ENCODE measurements at places on chromosomes 7 and 10. TPM values are rescaled to one million over a fixed set of nuclear protein-coding genes. Genes with fewer than 3 reads are reported as not detected.
A peak's percentile ranks its signal among the peaks of the same experiment; 100 is the strongest.

The CYP2C9 gene
- 0.38 TPM for total RNA-seq

The UTF1 gene
- not detected for total RNA-seq

The PDE1C gene
- 15.5 TPM for total RNA-seq

- H3K4me1 ChIP-seq, result no peaks in the 10 kb centered on the region
- H3K27me3 ChIP-seq, result no peaks in the 10 kb centered on the region
- no peak for DNase-seq
- no peak overlapping the region for H3K27ac ChIP-seq
Observed at GRCh38 chr7:84913731-84914130, 273.1 kb downstream of the SEMA3D start.

GRCh38 chr7:33100770-33101169, 8.4 kb downstream of the RP9 start:
- H3K36me3 ChIP-seq, result peaks cover 82% of the 10 kb centered on the region
- no peaks in the 10 kb centered on the region for H3K27me3 ChIP-seq
- no peak overlapping the region for H3K4me3 ChIP-seq

- H3K4me3 ChIP-seq, result no peak overlapping the region
- no peak for DNase-seq
- no peaks in the 10 kb centered on the region for H3K27me3 ChIP-seq
- H3K27ac ChIP-seq, result peak overlapping the region; percentile 76
- H3K4me1 ChIP-seq, result peaks cover 58% of the 10 kb centered on the region
Observed at GRCh38 chr10:127990846-127991542, 84.1 kb downstream of the PTPRE start.

- H3K4me1 ChIP-seq, result no peaks in the 10 kb centered on the region
- no peak overlapping the region for H3K4me3 ChIP-seq
- H3K27ac ChIP-seq, result no peak overlapping the region
- no peaks in the 10 kb centered on the region for H3K36me3 ChIP-seq
- H3K27me3 ChIP-seq, result no peaks in the 10 kb centered on the region
Observed at GRCh38 chr7:69732203-69732602, 133.9 kb downstream of the AUTS2 start.

DNA sequence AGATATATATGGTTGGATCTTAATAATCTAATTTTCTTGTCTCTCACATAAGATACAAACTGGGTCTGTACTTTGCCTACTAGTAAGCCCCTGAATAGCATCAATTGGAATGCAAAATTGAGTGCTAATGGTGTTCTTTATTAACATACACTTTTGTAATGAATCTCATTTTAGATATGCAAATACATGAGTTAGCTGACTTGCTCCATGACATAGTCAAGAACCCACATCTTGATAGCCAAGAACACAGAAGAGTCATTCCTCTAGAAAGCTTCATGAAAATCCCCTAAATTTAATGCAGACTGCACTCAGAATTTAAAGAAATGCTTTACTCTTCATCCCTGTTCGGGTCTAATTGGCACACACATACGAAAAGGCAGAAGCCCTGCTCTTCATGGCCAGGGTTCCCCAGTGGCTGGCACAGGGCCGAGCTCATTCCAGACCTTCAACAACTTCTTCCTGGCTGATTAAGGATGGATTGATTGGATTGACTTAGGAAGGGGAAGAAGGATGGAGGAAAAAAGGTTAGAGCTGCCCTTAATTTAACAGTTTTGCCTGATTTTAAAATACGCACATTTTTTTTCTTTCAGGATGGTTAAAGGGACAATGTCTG, 431.1 kb upstream of the KLF6 start:
- H3K4me1 ChIP-seq, result no peaks in the 10 kb centered on the region
- H3K27ac ChIP-seq, result no peak overlapping the region
- no peaks in the 10 kb centered on the region for H3K36me3 ChIP-seq
- H3K4me3 ChIP-seq, result no peak overlapping the region

DNA sequence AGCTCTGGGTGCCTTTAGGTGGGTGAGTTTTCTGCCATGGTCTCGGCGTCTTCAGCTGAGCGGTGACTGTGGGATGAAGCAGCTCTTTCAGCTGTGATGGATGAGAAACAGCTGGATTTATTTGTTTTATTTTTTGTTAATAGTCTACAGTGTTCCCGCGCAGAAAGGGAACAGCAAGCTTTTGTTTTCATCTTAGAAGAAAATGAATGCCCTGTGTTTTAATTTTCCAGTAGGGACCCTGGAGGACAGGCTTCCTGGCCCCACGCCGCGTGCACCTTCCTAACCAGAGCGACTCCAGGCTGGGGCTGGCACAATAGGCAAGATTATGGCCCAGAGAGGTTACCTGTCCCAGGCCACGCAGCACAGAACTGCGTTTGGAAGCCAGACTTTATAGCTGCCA, 57.6 kb downstream of the GTF2IRD1 start:
- no peaks in the 10 kb centered on the region for H3K27me3 ChIP-seq
- no peak for DNase-seq
- no peak overlapping the region for H3K4me3 ChIP-seq
- H3K4me1 ChIP-seq, result no peaks in the 10 kb centered on the region

Measured in lower lobe of right lung (tissue), 2 donors.